ENCODE measurements at places on chromosomes 12 and 14.

GRCh38 chr12:63294327-63294632, 143.3 kb upstream of the AVPR1A start:
- no peak for DNase-seq

GRCh38 chr12:13135371-13136178, 32.1 kb upstream of the GSG1 start:
- no peak for DNase-seq

GRCh38 chr12:27013611-27014084, 536 bp downstream of the TM7SF3 start:
- DNase-seq, result peak; percentile 24

- no peak for DNase-seq
These were observed 16.1 kb upstream of the KRT73 start for GRCh38 chr12:52634266-52635056.

- DNase-seq, result no peak
These were observed 1.3 kb upstream of the AEBP2 start for GRCh38 chr12:19437996-19438395.

GRCh38 chr14:80133457-80133856, 77.8 kb downstream of the DIO2 start:
- DNase-seq, result no peak

GRCh38 chr14:103231376-103232019, 102.5 kb upstream of the EIF5 start:
- no peak for DNase-seq

DNA sequence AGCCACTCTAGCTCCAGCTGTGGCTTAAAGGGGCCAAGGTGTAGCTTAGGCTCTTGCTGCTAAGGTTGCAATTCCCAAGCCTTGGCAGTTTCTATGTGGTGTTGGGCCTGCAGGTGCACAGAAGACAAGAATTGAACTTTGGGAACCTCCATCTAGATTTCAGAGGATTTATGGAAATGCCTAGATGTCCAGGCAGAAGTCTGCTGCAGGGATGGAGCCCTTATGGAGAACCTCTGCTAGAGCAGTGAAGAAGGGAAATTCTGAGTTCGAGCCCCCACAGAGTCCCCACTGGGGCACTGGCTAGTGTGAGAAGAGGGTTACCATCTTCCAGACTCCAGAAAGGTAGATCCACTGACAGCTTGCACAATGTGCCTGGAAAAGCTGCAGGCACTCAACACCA, 694.7 kb downstream of the SLC16A7 start:
- DNase-seq, result no peak

DNA sequence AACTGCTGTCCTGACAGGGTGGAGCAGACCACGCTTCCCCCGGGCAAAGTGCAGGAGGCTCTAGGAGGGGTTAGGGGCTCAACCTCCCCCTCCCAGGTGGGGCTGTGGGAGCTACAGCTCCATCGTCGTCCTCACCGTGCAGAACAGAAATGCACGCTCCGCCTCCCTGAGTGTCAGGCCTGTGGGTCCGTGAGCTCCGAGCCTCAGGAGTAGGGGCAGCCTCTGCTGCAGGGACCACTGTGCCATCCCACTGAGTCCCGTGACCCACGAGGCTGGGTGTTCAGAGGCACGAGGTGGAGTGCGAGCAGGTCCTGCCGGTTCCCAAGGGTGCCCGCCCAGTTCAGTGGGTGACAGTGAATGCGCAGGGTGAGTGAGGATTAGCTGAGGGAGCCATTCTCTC, 48.6 kb downstream of the CACNA1C start:
- DNase-seq, result no peak

GRCh38 chr12:77891518-77892147, 60.9 kb downstream of the NAV3 start:
- no peak for DNase-seq

DNA sequence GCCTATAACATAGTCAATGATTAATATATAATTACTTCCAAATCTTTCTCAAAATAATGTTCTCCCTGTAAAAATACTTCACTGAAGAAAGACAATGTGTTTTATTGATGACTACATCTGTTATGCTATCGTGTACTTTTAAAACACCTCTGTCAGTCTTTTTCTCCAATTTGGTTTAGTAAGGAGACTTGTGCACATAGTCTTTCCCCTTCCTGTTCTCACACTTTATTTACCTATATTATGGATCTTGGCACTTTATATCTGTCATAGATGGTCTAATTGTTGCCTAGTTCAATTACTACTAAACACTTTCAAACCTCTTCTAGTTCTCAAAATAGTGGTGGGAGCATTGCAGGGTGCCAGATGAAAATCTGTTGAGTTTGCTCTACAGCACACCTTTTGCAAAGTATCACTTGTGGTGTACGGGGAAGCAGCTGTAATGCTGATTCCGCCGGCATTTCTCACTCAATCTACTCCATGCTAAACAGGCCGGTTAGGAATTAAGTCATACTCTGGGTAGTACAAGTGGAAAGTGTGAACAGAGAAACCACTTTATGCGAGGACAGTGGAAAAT, 1.1 kb upstream of the INSM2 start:
- no peak for DNase-seq

GRCh38 chr12:108730365-108731104, 783 bp downstream of the CORO1C start:
- no peak for DNase-seq

DNA sequence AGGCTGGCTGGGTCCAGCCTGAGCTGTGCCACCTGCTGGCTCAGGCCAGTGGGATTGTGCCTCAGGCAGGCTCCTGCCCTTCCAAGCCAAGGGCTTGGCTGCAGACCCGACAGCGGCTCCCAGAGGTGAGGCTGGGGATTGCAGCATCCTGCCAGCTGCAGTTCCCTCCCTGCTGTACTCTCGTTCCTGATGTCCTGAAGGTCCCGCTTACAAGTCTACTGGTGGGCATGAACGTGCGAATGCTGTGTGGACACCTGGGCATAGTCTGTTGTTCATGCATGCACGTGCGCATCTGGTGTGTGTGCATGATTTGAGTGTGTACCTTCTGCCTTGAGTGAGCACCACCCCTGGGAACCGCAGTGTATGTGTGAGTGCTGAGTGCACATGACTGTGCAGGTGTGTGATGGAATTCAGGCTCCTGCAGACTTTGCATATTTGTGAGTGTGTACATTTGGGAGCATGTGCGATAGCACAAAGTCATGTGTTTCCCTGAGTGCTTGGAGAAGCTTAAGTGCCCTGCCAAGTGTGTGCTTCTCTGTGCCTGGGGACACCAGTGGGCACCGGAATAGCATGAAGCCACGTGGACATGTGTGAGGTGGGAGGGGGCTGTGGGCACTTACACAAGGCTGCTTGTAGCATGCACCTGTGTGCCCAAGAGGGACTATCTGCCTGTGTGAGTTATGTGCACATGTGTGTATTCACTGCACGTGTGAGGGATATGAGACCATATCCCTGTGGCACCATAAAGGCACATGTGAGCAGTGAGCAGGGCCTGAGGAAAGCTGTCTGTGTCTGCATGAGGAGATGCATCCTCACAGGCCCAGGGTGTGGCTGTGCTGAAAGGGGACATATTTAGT, 19.3 kb upstream of the KRT7 start:
- DNase-seq, result peak; percentile 36

GRCh38 chr12:109065154-109065852, 12.9 kb downstream of the USP30 start:
- no peak for DNase-seq

DNA sequence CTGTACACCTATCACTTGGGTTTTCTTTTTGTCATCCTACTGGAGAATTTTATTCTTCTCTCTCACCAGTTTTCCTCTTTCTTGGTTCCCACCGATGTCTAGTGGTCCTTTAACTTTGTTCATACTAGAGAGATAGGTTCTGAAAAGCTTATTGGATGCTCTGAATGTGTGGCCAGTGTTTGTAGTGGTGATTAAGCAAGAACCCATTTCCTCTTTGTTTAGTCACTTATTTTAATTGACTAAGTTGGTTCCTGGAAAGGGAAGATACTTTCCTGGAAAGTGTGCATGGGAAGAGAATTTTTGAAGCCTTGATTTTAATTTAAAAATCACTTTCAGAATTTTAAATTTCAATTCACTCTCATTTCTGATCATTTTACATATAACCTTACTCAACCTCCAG, 127.2 kb downstream of the OTOGL start:
- no peak for DNase-seq

GRCh38 chr14:102495491-102496330, 13.9 kb downstream of the ANKRD9 start:
- no peak for DNase-seq

- no peak for DNase-seq
These were observed 36.5 kb downstream of the DBX2 start for GRCh38 chr12:45014396-45014795.

- DNase-seq, result no peak
These were observed 486.2 kb downstream of the DIO2 start for GRCh38 chr14:79724934-79725717.

DNA sequence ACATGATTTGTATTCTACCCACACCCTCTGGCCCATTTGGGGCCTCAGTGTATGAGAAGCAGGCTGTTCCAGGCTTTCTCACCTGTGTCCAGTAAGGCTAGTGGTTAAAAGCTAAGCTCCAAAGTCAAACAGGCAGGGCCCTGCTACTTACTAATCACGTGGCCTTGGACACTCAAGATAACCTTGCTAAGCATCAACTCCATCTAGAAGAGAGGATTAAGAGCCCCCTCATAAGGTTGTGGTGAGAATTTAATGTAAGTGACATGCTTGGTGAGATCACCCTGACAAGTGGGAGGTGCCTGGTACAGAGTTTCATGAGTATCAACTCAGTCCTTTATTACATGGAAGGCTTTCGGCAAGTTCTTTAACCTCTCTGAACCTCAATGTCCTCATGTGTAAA, 17.8 kb downstream of the ACSM4 start:
- DNase-seq, result no peak

DNA sequence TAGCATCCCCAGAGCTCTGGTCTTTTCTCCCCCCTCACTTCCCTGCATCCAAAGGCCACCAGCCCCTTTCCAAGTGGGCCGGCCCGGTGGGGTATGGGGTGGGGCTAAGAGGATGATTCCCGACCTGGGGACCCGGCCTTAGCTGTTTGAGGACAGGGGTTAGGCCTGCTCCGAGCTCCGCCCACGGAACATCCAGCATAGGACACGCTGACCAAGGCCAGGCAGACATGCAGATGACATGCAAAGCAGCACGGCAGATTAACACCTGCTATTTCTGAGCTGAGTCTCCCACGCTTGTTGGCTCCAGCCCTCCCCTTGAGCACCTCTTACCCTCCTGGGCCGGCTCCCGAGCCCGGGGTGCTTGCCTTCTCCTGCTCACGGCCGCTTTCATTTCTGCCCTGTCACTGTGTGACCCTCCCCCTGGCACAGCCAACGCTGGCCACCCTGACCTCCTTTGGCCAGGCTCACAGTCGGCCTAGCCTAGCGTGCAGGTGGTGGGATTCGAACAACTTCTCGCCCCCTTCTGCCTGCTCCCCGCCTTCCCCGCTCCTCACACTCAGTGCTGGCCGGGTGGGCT, 40.2 kb downstream of the TEAD4 start:
- no peak for DNase-seq

GRCh38 chr12:111248236-111249017, 120.5 kb downstream of the PHETA1 start:
- DNase-seq, result no peak

DNA sequence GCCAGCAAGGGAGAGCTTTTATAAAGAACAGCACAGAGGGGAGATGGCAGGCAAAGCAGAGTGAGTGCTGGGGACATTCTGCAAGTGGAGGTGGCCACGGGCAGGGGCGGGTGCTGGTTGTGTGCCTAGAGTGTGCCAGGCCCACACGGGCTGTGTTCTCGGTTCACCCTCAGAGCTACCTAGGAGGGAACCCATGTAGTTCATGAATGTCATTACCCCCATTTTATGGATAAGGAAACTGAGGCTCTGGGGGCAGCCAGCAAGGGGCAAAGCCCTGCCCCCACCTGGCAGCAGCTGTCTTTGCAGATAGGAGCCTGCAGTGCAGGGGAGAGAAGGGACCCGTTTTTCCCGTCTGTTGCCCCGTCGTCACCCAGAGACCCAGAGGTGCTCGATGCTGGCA, 85.2 kb upstream of the NCOR2 start:
- no peak for DNase-seq

DNA sequence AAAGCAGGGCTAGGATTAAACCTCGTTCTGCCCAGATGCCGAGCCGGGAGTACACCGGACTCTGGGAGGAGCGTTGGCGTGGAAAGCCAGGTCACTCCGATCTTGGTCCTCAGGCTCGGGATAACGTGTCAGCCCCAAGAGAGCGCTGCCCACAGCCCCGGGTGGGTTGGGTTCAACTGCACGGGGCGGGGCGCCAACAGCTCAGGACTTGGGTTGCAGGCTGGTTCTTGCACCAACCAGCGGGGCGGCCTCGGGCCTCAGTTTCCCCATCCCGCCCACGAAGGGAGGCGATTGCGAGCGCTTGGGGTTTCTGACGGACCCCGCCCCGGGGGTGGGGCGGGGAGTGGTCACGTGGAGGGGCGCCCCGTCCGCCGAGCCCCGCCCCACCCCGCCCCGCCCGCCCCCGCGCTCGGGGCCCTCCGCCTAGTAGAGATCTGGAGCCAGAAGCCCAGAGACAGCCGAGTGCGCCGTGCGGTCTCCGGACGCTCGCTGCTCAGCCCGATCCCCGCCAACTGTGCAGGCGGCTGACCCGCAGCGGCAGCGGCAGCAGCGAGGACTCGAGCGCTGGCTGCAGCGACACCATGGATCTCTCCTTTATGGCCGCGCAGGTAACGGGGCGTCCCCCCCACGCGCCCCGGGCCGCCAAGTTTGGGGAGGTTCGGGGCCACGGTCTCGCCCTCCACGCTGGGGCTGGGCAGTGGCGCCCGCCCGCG, at the start of gene C14orf132:
TSS of gene C14orf132 (plus strand) at position 443 of the 713 bp plus-strand sequence. CDS start at position 582, 139 bp downstream.
- peak; percentile 67 for DNase-seq

DNA sequence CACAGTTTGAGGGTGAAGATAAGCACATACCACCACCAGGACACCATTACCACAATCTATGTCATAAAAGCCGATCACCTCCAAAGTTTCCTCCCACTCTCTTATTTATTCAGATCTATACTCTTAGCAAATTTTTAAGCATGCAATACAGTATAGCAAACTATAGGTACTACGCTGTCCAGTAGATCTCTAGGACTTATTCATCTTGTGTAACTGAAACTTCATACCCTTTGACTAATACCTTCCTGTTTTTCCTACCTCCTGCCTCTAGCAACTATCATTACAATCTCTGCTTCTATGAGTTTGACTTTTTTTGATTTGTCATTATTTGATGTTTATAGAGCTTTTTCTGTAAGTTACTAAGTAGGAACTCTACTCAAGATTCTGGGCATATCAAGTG, 84.5 kb upstream of the MANSC4 start:
- no peak for DNase-seq

GRCh38 chr14:103474893-103475292, 47.7 kb downstream of the CKB start:
- no peak for DNase-seq

- no peak for DNase-seq
These were observed 108.7 kb downstream of the BMP4 start for GRCh38 chr14:53847881-53848280.

Data from stimulated activated CD4-positive, alpha-beta T cell treated with anti-CD3 and anti-CD28 coated beads, TNF-alpha, amount 100 ng/mL, for 48 hours (primary cell).